ENCODE measurements at places on chromosomes 5 and 9.

GRCh38 chr5:172411484-172412072, 42.7 kb downstream of the SH3PXD2B start:
- no peak for DNase-seq

GRCh38 chr9:93002700-93003099, 55.4 kb downstream of the FGD3 start:
- no peak for DNase-seq

- DNase-seq = no peak
These were observed 37.2 kb downstream of the TEX10 start for GRCh38 chr9:100315561-100315960.

DNA sequence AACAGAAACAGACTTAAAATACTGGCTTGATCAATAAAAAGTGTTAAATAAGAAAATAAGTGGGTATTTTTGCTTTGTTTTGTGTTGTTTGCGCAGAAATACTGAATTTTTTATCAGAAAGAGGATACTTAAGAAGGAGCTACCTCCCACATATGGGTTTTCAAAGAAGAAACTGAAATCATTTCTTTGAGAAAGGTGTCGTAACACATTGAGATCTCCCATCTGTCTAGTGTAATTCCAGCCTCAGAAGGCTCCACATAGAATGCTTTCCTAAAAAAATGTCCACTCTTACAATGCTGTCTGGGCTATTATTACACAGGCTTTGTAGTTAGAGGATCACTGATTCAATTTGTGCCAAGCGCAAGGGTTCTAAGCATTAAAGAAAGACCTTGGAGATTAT, 226.2 kb downstream of the EPB41L4A start:
- DNase-seq = no peak

- DNase-seq = no peak
These were observed 298.5 kb upstream of the KIF2A start for GRCh38 chr5:62007457-62007856.

DNA sequence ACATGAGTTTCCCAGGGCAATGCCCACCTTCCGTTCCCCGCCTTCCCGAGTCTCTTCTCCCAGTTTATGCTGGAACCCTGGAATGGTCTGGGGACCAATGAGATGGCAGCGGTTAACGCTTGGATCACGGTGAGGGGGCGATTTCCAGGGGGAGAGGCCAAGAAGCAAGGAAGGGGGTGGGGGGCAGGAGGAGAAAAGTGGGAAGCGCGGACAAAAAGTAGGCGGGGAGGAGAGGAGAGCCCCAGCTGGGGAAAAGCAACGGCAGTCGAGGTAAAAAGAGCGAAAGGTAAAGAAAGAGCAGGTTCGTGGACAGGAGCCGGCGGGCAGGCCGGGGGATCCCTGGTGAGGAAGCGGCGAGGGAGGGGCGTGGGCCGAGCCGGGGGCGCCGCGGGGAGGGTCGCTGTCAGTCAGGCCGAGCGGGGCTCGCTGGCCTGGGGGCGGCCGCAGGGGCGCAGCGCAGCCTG, 508 bp upstream of the SNCAIP start:
- DNase-seq = no peak

DNA sequence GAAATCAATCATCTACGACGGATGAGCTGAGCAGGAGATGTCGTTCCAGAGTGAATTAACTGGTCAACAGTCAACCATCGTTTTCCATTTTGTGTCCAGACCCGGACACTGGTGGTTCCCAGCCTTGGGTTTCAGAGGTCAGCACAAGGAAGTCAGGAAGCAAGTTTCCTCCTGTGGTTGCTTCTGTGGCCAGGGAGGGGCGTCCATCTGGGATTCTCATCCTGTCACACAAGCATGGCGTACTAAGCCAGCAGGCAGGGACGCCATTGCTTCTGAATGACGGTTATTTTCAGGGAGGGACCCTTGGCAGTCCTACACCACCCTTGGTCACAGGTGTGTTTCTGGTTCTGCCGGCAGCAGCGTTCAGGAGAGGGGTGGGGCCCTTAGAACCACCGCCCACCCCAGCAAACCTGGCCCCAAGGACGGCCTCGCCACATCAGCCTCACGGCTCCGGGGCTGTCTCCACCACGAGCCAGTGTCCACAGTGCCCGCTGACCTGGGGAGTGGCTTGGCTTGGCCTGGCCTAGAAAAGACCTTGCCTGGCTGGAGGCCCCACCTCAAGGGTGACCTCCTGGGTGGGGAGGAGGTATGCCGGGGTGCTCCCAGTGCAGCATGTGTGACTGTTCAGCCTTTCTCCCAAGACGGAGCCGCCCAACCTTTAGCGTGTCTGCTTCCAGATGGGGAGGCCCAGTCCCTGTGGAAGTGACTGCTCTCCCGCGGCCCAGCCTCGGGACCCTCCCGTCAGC, 25.2 kb downstream of the NDUFS6 start:
- no peak for DNase-seq

DNA sequence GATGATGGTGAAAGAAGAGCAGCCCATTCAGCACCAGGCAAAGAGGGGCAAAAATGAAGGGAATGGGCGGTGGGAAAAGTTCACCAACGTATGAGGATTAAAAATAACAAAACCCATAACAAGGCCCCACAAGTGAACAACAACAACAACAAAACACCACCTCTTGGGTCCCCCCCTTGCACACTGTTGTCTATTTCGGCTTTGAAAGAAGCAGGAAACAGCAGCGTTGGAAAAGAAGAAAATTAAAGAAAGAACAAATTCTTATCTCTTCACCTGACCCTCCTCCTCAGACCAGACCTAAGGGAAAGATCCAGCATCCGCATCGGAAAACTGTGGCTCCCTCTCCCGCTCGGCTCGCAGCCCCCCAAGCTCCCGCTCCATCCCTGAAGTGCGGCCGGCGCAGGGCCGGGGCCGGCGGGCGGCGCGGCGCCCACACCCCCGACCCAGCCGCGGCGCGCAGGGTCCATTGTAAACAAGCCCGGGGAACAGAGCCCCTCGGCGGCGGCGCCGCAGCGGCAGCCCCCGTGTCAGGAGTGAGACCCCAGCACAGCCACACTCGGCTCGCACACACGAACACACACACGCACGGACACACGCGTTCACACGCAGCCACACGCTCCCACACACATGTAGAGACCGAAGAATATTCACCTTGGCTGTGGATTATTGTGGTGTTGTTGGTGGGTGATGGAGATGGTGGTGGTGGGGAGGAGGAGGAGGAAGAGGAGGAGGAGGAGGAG, 535 bp downstream of the RFX3 start:
- no peak for DNase-seq

DNA sequence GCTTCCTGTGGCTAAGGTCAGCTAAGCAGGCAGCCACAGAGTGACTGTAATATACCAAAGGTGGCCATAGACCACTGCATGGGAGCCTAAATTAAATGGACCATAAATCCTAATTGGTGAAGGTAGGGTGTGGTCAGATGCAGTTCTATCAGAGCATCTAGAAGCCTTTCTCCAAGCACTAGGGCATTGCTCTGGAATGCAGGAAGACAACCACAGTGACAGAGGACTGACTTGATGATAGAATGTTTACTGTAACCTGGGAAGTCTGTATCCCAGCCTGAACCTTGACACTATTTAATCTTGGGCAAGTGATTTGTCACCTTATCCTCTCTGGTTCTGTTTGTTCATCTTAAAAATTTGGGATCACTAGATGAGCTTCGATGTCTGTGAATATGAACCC, 2.3 kb downstream of the FBXO38 start:
- no peak for DNase-seq

- no peak for DNase-seq
These were observed 61.9 kb upstream of the MEGF10 start for GRCh38 chr5:127228540-127229184.

GRCh38 chr5:71939452-71940230, 167.6 kb upstream of the MAP1B start:
- DNase-seq = no peak
